Lower lobe of right lung (tissue), 2 donors: ENCODE measurements at places on chromosomes 1 and 21. TPM values are rescaled to one million over a fixed set of nuclear protein-coding genes. Genes with fewer than 3 reads are reported as not detected.

TMPRSS3 gene
- 3.8 TPM for total RNA-seq

DNA sequence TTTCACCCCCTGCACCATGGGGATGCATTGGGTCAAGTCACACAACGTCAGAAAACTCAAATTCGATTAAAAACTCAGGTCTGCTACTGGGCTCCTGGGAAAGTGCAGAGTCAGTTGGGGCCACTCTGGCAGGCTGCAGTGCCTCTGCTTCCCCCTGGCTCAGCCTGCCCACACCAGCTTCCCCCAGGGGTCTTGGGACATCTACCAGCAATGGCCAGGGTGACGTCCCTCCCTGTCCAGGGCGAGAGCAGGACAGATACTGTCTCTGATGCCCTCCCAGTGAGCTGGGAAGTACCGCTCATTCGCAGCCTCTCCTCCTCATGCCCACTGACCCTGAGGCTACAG, 106.2 kb upstream of the COL6A1 start:
- no peak for DNase-seq

- no peak for DNase-seq
Observed at GRCh38 chr21:42478504-42478903, 17.5 kb downstream of the RSPH1 start.

DNA sequence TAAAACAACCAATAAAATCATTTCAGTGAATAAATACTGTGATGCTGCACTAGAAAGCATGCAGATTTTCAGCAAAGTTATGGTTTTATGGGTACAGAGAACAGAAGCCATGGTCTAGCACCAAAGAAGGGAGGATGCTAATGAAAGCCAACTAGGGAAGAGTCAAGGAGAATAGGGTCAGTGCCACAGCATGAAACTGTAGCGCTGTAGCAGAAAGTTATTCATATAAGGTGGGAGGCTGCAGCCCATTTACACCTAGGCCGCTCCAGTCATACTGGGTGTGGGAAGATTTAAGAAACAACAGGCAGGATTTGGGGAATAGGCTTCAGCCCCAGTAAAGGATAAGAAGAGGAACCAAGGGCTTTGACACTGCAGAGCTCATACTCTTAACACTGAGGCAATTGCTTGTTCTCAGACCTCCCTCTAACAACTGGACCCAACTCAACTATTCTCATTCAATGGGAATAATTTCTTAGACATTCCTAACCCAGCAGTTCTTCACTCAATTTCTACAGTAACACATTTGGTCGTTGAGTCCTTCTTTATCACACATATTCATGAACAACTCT, 4.4 kb downstream of the IFI16 start:
- DNase-seq: no peak

- DNase-seq: no peak
Observed at GRCh38 chr1:230865062-230865817, 3.1 kb downstream of the C1orf198 start.

DNA sequence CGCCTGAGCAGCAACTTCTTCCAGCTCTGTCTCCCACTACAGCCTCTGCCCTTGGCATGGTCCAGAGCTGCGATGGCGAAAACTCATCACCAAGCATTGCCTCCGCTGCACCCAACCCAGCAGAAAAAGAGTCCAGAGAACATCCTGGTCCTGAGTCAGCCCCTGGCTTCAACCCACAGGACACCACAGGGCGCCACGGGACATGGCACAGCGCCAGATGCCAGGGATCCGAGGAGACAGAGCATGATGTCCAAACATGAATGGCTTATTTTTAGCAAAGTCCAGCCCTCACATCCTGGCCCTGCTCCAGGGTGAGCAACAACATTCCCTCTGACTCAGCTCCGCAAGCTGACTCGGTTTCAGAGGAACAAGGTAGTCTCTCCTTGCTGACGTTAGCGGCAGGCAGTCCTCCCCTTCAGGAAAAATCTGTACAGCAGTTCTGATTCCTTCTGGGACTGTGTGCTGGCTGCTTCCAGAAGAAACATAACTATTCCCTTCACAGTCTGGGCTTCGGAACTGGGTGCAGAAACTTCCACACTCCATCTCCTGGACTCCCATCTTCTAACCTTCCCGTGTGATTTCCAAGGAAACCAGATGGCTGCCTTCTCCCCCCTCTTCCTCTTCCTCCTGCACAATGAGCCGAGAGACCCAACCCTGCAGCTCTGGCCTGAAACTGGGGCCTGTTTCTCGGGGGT, 131.3 kb downstream of the TOMM20 start:
- peak; percentile 90 for DNase-seq

GRCh38 chr1:24966724-24967346, 36.8 kb upstream of the RUNX3 start:
- DNase-seq: no peak

- no peak for DNase-seq
Observed at GRCh38 chr1:224996266-224996665, 66.8 kb downstream of the DNAH14 start.

DNA sequence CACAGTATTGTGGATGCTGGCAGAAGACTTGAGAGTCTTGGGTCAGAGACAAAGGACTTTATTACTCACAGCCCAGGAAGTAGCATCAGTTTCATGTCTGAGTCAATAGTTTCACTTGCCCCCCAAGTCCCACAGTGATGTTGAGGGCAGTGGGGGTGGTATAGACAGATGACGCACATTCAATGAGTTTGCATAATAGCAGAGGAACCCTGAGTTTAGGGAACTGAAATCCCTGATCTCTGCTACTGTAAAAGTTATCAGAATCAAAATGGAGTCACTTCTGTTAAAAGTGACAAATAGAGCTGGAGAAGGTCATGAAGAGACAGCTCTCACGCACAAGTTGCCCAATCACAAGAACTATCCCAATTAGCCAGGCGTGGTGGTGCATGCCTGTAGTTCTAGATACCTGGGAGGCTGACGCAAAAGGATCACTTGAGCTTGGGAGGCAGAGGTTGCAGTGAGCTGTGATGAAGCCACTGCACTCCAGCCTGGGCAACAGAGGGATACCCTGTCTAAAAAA, 11.5 kb upstream of the HCRTR1 start:
- DNase-seq: no peak

DNA sequence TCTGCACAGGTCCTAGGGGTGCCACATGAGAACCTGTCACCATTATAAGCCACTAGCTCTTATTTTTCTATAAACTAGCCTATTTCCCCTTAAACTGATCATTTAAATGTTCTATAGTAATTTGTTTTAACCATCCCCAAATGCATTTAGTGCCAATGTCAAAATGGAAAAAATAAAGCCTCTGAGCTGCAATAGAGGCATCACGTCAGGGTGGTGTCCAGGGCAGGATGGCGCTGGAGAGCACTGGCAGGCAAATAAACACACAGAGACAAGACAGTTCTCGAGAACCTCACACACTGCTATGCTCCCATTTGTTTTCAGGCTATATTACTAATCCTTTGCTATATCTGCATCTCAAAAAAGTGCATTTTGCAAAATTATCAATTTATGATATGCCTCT, 73.4 kb upstream of the NEK2 start:
- DNase-seq: no peak

NCAM2 gene
- 8.8 TPM for total RNA-seq

GRCh38 chr21:15141261-15141970, 76.6 kb upstream of the NRIP1 start:
- peak; percentile 62 for DNase-seq

CELA2B gene
- not detected for total RNA-seq

DNA sequence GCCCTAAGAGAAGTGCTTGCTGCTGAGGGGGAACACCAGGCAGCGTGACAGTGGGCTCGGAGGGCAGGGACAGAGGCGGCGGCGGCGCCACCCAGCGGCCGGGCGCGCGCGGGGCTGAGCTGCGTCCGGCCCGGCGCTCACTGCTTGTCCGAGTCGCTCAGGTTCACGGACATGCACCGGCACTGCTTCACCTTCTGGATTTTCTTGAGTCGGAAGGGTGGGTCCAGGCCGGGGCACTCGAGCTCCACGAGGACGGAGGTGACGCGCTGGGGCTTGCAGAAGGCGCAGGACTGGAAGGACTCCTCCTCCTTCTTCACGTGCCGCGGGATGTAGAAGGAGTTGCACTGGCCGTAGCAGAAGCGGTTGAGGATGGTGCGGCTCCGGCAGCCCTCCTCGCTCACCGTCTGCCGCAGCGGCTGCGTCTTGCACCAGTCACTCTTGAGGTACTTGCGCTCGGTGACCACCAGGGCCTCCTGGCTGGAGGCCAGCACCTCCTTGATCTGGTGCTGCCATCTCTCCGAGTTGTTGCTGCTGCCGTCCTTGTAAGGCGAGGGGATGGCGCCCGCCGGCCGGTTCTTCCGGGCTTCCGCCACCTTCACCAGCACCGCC, 119.0 kb downstream of the GREM2 start:
- DNase-seq: peak; percentile 54

DNA sequence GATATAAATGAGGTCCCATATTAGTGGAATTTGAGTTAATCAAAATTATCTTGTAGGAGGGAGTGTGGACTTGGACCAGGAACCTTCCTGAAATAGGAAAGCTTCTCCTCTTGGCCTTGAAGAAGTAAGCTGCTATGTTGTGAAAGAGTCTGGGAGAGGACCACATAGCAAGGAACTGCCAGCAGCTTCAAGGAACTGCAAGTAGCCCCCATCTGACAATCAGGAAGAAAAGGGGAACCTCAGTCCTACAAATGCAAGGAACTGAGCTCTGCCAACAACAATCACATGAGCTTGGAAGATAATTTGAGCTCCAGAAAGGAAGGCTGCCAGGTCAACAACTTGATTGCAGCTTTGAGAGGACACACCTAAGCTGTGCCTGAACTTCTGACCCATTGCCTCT, 8.2 kb upstream of the PRMT6 start:
- no peak for DNase-seq

DNA sequence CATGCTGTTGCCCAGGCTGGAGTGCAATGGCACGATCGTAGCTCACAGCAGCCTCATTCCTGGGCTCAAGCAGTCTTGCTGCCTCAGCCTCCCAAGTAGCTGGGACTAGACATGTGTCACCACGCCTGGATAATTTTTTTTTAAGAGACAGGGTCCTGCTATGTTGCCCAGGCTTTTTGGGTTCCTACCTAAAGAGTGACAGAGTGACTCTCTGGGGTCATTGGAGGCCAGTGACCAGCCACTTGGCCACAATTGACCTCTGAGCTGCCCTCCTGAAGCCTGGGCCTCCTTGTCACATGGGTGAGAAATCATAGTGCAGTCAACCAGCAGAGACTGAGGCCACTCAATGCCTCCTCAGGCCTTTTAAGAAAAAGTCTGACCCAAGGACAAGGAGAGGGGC, 5.7 kb downstream of the DIO1 start:
- DNase-seq: no peak

DNA sequence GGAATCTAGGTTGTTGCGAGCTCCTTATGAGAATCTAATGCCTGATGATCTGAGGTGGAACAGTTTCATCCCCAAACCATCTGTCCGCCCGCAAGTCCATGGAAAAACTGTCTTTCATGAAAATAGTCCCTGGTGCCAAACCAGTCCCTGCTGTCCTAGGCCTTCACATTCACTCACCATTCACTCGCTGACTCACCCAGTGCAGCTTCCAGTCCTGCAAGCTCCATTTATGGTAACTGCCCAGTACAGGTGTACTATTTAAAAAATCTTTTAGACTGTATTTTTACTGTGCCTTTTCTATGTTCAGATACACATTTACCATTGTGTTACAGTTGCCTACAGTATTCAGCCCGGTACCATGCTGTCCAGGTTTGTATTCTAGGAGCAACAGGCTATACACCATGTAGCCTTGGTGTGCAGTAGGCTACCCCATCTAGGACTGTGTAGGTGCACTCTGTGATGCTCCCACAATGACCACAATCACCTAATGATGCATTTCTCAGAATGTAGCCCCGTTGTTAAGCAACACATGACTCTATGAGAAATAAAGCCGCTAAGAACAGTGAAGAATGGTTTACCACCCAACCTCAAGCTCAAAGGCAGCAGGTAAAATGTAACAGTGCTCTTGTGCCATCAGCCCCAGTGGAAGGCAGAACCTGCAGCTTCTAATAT, 2.4 kb downstream of the ECHDC2 start:
- no peak for DNase-seq

ADAMTSL4 gene
- total RNA-seq: 164 TPM

RNF223 gene
- total RNA-seq: 0.65 TPM

- DNase-seq: no peak
Observed at GRCh38 chr1:90710579-90711536, 6.2 kb downstream of the BARHL2 start.

GRCh38 chr21:31795992-31796391, 64.1 kb upstream of the SCAF4 start:
- DNase-seq: no peak
